ENCODE measurements at places on chromosomes 3 and 15. TPM values are rescaled to one million over a fixed set of nuclear protein-coding genes. Genes with fewer than 3 reads are reported as not detected.

TMEM212 gene
- not detected for total RNA-seq

IGSF11 gene
- total RNA-seq, result 0.14 TPM

SCN11A gene
- not detected for total RNA-seq

SERPINI1 gene
- 3.8 TPM for total RNA-seq

FBXO22 gene
- 54.4 TPM for total RNA-seq

CFAP161 gene
- not detected for total RNA-seq

SPESP1 gene
- 4.7 TPM for total RNA-seq

SEMA3G gene
- total RNA-seq, result 0.21 TPM
